Retinal pigment epithelial cell (primary cell): ENCODE measurements at places on chromosomes 16 and 17.

- DNase-seq = no peak
These were observed 1.4 kb downstream of the WFIKKN2 start for GRCh38 chr17:50836826-50837225.

- no peak for DNase-seq
These were observed 18.7 kb upstream of the ZNF689 start for GRCh38 chr16:30628628-30629540.

- no peak for DNase-seq
These were observed 6.2 kb downstream of the NACA2 start for GRCh38 chr17:61584866-61585265.

- no peak for DNase-seq
These were observed 10.9 kb upstream of the ZFHX3 start for GRCh38 chr16:73058616-73059409.

- no peak for DNase-seq
These were observed 17.7 kb downstream of the ETV4 start for GRCh38 chr17:43528319-43528987.
